ENCODE measurements at places on chromosomes 16 and 17. TPM values are rescaled to one million over a fixed set of nuclear protein-coding genes. Genes with fewer than 3 reads are reported as not detected.

DNA sequence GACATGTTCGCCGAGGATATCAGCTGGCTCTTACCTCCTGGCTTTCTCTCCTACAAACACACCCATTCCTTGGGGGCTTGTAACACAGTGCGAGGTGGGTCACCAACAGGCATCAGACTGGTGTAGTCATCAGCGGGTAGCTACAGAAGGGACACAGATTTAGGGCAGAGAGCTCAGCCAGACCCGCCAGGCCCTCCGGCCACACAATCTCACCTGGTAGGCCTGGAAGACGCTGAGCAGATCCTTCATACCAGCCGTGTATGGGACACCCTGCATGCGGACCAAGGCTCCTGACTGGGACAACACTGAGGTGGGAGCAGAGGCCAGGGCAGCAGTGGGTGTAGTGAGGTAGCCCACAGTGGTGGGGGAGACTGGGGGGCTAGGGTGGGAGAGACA, 5.8 kb downstream of the ESRP2 start:
- no peak overlapping the region for H3K4me3 ChIP-seq
- no peaks in the 10 kb centered on the region for H3K36me3 ChIP-seq
- H3K27ac ChIP-seq = no peak overlapping the region
- no peaks in the 10 kb centered on the region for H3K4me1 ChIP-seq
- H3K27me3 ChIP-seq = no peaks in the 10 kb centered on the region

DNA sequence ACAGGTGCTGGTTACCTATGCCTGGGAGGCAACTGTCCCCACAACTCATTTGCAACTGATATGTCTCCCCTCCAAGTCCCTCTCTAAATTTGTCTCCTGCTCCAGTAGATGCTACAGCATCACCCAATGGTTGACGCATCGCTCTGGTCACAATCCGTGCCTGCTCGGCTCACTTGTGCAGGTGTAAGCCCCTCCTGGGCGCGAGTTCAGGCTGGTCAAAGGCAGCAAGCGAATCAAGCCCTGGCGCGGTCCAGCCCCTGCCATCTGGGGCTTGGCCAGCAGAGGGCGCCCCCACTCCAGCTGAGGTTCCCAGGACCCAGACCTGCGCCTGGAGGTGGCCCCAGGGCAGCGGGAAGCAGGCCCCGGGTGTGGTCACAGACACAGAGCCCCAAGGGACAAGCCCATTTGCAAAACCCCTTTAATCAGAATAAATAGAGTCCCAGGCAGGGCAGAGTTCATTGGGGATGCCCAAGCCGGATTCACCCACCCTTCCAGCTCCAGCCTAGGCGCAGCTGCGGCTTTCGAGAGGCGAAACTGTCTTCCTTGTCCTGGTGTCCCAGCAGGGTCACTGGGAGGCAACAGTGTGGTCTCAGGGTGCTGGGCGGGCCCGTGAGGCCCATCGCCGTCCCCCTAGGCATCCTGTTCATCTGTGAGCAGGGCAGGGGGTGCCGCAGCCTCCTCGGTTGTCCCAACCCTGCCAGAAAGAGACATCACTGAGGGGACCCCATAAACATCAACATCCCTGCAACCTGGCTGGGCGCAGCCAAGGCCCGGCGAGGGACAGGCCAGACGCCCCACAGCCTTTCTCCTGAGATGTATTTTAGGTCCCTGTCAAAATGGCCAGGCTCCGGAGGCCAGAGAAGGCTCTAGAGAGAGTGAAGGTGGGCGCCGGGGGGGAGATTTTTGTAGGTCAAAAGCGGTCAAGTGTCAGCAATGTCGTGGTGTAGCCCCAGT, 15.8 kb downstream of the TMC6 start:
- H3K27ac ChIP-seq = no peak overlapping the region
- H3K4me1 ChIP-seq = no peaks in the 10 kb centered on the region
- no peaks in the 10 kb centered on the region for H3K27me3 ChIP-seq
- no peaks in the 10 kb centered on the region for H3K36me3 ChIP-seq
- no peak overlapping the region for H3K4me3 ChIP-seq

GRCh38 chr16:54443352-54443751, 156.8 kb upstream of the IRX3 start:
- H3K4me3 ChIP-seq = no peak overlapping the region
- H3K27ac ChIP-seq = no peak overlapping the region
- H3K27me3 ChIP-seq = no peaks in the 10 kb centered on the region
- H3K36me3 ChIP-seq = no peaks in the 10 kb centered on the region
- no peaks in the 10 kb centered on the region for H3K4me1 ChIP-seq

- H3K4me1 ChIP-seq = no peaks in the 10 kb centered on the region
- H3K27me3 ChIP-seq = no peaks in the 10 kb centered on the region
- H3K27ac ChIP-seq = no peak overlapping the region
- peak overlapping the region; percentile 28 for H3K4me3 ChIP-seq
- DNase-seq = no peak
- H3K36me3 ChIP-seq = no peaks in the 10 kb centered on the region
Observed at GRCh38 chr17:46818929-46819859, 702 bp upstream of the WNT3 start.

Gene CCL4L2
- 0.33 TPM for total RNA-seq

Gene SLC25A19
- 13.8 TPM for total RNA-seq
